ENCODE measurements at places on chromosomes 3 and 15.

GRCh38 chr3:32257042-32257441, 18.6 kb downstream of the CMTM8 start:
- no peak for DNase-seq

DNA sequence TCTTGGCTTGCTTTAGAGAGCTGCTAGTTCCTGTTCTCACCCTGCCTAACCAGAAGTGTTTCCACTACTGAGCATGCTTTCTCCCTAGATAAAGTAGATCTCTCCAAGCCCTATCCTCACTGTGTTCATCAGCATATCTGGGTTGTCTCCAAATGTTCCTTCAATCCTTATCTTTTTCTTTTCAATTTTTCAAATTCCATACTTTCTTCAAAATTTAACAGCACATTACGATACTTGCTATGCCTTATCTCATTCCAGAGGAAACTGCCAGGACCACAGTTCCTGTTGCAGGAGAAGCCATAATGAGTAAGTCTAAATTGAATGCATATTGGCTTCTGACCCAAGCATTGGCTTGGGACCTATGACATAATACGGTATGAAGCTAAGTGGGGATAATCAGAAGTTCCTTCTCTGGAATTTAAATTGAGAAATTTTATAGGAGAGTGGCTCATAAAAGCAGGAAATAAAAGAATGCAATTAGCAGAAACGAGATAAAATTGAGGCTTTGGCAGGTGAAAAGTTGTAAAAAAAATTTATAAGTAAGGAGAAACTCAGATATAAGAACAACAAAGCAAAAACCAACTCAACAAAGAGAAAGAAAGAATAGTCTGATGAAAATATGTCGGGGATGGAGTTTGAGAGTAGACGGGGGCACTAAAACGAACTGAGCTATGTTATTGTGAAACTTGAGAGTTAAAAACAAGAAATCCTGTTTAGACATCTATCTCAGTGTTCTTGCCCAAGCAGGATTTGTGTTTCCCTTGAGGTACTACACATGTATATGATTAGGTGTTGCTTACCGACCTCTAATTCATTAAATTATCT, 631.7 kb upstream of the CCDC54 start:
- peak; percentile 80 for DNase-seq

DNA sequence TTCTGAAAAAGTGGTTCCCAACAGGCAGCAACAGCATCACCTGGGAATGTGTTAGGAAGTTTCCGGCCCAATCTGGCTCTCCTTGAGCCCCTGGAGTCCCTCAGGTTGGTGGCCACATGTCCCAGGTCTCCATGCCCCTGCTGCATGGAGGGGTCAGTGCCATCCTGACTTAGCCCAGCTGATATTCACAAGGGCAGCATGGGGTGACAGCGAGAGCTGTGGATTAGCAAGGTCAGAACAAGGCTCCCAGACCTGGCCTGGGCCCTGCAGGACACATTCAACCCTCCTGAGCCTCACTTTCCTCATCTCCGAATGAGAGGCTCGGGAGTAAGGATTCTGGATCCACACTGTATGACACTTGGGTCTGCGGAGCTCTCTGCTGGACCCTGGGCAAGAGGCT, 243.8 kb upstream of the TLE3 start:
- no peak for DNase-seq

GRCh38 chr3:96755519-96755918, 58.9 kb upstream of the EPHA6 start:
- no peak for DNase-seq

- no peak for DNase-seq
These were observed 220.4 kb upstream of the THBS1 start for GRCh38 chr15:39360452-39360851.

GRCh38 chr15:39125904-39126303, 455.0 kb upstream of the THBS1 start:
- DNase-seq = peak; percentile 61

GRCh38 chr15:74228723-74229081, 7.4 kb upstream of the CCDC33 start:
- DNase-seq = peak; percentile 35

DNA sequence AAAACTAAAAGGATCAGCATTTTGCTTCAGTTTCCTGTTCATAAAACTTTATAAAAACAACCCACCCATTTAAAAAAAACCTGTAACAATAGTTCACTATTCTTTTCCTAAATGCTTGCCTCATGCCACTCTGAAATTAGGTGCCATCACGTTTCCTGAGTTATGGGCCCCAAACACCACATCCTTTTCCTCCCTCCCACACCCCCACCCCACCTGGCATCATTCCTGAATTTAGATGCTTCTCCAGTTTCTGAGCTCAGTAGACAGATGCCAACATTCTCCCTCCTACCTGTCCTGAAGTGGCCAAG, 11.9 kb upstream of the ARHGEF3 start:
- no peak for DNase-seq

- DNase-seq = peak; percentile 32
These were observed 97.2 kb downstream of the LRTM1 start for GRCh38 chr3:54830658-54831057.

DNA sequence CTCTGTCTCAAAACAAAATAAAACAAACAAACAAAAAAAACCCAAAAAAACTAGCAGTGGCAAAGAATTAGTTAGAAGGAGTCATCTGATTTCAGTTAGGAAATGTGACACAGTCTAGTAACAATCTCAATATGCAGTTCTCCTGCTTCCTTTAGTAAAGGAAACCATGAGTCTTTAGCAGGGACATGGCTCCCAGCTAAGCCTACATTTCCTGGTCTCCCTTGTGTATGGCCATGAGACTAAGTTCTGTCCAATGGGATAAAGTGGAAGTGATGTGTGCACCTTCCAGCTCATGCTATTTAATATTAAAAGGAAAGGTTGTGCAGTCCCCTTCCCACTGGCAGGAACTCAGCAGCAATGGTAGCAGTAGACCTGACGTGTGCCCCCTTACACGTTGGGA, 74.6 kb downstream of the GREM1 start:
- no peak for DNase-seq

Data from astrocyte of the hippocampus (primary cell).